ENCODE measurements at places on chromosomes 5 and 9. TPM values are rescaled to one million over a fixed set of nuclear protein-coding genes. Genes with fewer than 3 reads are reported as not detected.

GRCh38 chr9:134641173-134641989 is at the start of gene COL5A1:
COL5A1 (plus strand) TSS chr9:134641803; CDS start chr9:134642188, 385 bp downstream.
- DNase-seq: peak; percentile 69
- peaks cover 9% of the 10 kb centered on the region for H3K4me1 ChIP-seq
- no peak within 1 kb of the TSS for H3K4me3 ChIP-seq
- peak within 1 kb of the TSS; percentile 76 for H3K27ac ChIP-seq
- H3K36me3 ChIP-seq: no peaks in the 10 kb centered on the region

GRCh38 chr5:80068775-80069174 is 33.6 kb downstream of the THBS4 start:
- no peak for DNase-seq
- no peak overlapping the region for H3K27ac ChIP-seq
- H3K36me3 ChIP-seq: no peaks in the 10 kb centered on the region
- H3K4me1 ChIP-seq: no peaks in the 10 kb centered on the region

CRHBP gene
- polyA plus RNA-seq: 37.3 TPM

- no peak for DNase-seq
- no peak overlapping the region for H3K27ac ChIP-seq
- H3K4me1 ChIP-seq: peaks cover 7% of the 10 kb centered on the region
- peaks cover 2% of the 10 kb centered on the region for H3K27me3 ChIP-seq
These were observed 4.5 kb downstream of the CAMK4 start for GRCh38 chr5:111228520-111229220.

DNA sequence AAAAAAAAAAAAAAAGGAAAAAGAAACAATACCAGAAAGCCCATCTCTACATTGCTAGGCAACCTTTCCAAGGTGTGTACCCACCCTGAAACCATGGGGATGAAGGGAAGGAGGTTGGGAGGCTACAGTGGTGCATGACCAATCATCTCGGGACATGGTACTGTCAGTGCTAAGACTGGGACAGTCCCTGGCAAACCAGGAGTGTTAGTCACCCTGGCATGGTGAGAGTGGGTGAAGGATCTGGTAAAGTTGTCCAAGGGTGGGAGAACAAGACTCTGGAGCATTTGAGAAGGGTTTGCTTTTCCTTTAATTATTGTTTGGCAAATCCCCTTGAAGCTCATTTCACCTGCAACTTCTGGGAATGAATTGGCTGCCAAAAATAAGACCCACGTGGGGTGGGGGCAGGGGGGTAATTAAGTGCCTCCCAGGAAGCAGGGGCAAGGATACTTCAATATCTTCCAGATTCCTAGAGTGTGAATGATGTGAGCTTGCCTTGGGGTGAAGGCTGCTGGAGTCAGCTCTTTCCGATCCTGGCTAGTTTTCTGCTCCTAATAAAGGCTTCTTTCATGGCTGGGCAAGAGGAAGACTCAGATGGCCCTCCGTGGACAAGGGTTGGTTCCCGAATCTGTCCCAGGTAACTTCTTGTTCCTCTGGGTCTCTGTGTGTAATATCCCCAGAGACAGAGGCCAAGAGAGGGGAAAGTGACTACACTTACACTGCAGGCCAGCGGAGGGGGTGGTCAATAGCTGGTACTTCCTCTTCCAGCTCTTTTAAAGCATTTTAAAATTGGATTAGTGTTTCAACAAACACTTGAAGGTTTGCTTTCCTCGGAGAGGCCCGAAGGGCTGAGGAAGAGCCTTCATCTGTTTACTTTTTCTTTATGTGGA is 61.6 kb upstream of the SPRY4 start:
- H3K4me1 ChIP-seq: no peaks in the 10 kb centered on the region
- H3K27ac ChIP-seq: no peak overlapping the region
- H3K36me3 ChIP-seq: no peaks in the 10 kb centered on the region
- H3K4me3 ChIP-seq: no peak overlapping the region
- no peak for DNase-seq
- H3K27me3 ChIP-seq: no peaks in the 10 kb centered on the region

GRCh38 chr5:997711-998110 is 10.9 kb upstream of the NKD2 start:
- H3K36me3 ChIP-seq: no peaks in the 10 kb centered on the region
- no peaks in the 10 kb centered on the region for H3K27me3 ChIP-seq
- H3K27ac ChIP-seq: peak overlapping the region; percentile 23
- no peaks in the 10 kb centered on the region for H3K4me1 ChIP-seq
- no peak overlapping the region for H3K4me3 ChIP-seq

- no peak for DNase-seq
- H3K27me3 ChIP-seq: no peaks in the 10 kb centered on the region
- no peak overlapping the region for H3K27ac ChIP-seq
- H3K4me1 ChIP-seq: peaks cover 8% of the 10 kb centered on the region
- no peaks in the 10 kb centered on the region for H3K36me3 ChIP-seq
These were observed 16.7 kb upstream of the TNFSF8 start for GRCh38 chr9:114947058-114947457.

All from liver (tissue), 10 donors.